ENCODE measurements at places on chromosomes 6 and 20. TPM values are rescaled to one million over a fixed set of nuclear protein-coding genes. Genes with fewer than 3 reads are reported as not detected.

The LTA gene
- total RNA-seq: not detected

The JPH2 gene
- 24.4 TPM for total RNA-seq

The CNBD2 gene
- 1.4 TPM for total RNA-seq

The BMP2 gene
- total RNA-seq: 1.0 TPM

The SRMS gene
- total RNA-seq: not detected

The NKX2-2 gene
- total RNA-seq: not detected

The BTNL2 gene
- not detected for total RNA-seq

The TCP11 gene
- total RNA-seq: 0.23 TPM

The KIFC1 gene
- 98.5 TPM for total RNA-seq

The APCDD1L gene
- 0.34 TPM for total RNA-seq

The OR2J3 gene
- total RNA-seq: not detected

The PRL gene
- not detected for total RNA-seq

The DEK gene
- 160 TPM for total RNA-seq

The DEFB132 gene
- not detected for total RNA-seq

The HLA-DQB1 gene
- total RNA-seq: not detected

The TMEM14B gene
- 91.4 TPM for total RNA-seq

The LY6G6C gene
- total RNA-seq: 0.51 TPM

The GTF2H4 gene
- total RNA-seq: 9.0 TPM

The GRM1 gene
- under 0.01 TPM for total RNA-seq

The MDC1 gene
- total RNA-seq: 16.3 TPM

The NTSR1 gene
- total RNA-seq: 0.98 TPM

The PCED1A gene
- total RNA-seq: 43.9 TPM

The HLA-C gene
- 269 TPM for total RNA-seq

The CSNK2A1 gene
- total RNA-seq: 116 TPM

The WFDC12 gene
- not detected for total RNA-seq

The ZNF831 gene
- total RNA-seq: not detected
